ENCODE measurements at places on chromosomes 1 and 21.

GRCh38 chr1:12525311-12526181 is 92.5 kb downstream of the DHRS3 start:
- DNase-seq, result no peak

GRCh38 chr1:63189677-63190076 is 132.7 kb upstream of the FOXD3 start:
- no peak for DNase-seq

DNA sequence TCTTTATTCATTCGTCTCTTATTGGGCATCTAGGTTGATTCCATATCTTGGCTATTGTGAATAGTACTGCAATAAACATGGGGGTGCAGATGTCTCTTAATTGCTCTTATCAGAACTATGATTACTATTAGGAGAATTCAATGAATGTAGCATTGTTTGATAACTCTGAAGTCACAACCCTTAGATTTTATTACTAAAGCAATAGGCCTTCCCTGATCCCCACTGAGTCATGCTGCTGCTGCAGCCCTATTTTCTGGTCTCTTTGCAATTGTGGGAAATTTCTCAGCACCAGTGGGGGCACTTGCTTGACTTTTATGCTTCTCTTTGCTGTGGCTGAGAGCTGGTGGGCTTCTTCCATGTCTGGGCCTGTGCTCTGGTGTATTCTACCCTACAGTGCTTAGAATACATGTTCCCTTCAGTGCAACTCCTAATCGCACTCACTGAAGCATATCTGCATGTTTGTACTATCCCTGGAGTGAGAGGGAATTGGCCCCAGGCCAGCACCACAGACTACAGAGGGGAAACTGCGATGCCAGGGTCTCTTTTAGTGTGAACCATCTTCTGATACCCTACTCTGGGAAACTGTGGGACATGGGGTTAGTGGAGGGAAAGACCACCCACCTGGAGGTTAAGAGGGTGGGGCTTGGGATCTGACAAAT is 52.2 kb upstream of the ROR1 start:
- no peak for DNase-seq

DNA sequence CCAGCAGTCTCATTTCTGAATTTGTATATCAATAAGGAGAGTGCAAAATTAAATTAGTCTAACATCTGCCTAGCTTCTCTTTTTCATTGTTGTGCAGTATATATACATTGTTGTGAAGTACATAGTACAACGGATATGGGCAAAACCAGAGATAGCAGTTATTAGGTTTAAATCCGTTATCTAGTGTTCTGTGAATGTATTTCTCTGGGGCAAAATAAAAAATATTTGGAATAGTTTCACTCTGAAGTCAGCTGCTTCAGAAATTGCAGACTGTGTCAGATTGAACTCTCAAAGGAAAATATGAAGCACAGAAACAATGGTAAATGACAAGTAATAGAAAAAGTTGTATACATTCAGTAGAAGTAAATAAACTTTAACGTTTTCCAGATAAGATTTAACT is 836.5 kb upstream of the CXADR start:
- no peak for DNase-seq

All from H54 (cell line).